ENCODE measurements at places on chromosomes 16 and 17. TPM values are rescaled to one million over a fixed set of nuclear protein-coding genes. Genes with fewer than 3 reads are reported as not detected.

- peak; percentile 38 for DNase-seq
Measured at GRCh38 chr16:69187446-69188235, 677 bp downstream of the SNTB2 start.

DNA sequence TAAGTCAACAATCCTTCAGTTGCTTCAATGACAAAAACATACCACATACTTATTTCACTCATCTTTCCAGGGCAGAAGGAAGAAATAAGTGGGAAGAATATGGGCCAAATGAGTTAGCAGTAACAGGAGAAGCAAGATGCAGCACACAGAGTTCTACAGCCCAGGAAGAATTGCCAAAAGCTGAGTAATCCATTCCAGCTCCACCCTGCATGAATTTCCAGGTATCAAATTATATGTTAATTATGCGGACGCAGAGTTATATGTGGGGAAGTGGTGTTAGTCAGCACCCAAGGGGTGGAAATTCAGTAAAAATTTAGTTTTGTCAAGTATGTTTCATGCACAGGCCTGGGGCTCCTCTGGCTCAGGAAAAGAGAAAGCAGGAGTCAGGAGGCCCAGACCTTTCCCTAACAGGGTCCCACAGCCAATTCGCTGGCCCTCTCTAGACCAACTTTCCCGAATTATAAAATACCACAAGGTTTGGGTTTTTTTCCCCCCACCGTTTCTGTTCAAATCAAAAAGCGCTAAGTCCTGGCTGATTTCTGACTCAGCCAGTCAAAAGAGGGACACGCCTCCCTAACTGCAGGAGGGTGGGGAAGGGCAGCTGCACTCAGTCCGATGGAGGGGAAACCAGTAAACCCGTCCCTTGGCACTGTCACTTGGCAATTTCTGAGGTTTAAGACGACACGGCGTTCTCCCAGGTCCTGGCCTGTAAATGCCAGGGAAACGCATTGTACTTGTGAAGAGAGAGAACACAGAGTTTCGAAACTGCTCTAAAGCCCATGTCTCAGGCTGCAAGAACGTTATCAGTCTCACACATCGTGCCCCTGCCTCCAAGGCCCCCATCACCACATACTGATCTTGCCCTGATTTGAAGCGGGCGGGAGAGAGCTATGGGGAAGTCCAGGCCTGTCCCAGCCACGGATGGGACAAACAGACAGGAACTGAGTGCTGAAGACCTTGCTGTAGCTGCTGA, 58.1 kb downstream of the ZFHX3 start:
- peak; percentile 33 for DNase-seq

DNA sequence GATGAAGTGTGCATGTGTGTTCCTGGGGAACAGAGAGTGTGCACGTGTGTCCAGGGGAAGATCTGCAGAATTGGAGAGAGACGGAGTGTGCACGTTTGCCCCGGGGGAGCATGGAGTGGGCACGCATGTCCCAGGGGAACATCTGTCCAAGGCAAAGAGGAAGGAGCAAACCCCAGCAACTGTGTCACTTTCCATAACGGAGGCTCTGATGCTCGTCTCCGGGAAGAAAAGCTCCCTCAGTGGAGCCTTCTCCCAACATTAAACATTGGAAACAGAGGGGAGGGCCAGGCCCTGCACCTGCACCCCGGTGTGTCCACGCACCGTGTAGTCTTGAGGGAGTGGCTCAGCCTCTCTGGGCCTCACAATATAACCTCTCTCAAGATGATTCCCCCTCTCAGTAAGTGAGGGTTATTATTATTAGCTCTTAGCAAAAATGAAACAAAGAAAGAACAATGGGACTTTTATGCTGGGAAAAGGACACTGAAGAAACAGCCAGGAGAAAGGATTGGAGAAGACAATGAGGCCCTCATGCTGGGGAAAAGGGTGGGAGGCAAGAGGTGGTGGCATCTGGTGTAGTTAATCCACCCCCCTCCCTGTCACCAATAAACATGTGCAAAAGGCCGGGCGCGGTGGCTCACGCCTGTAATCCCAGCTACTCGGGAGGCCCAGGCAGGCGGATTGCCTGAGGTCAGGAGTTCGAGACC, 7.6 kb downstream of the RAB40B start:
- no peak for DNase-seq

RNF222 gene
- not detected for polyA plus RNA-seq

RSKR gene
- 2.7 TPM for polyA plus RNA-seq

FBXO31 gene
- 33.4 TPM for polyA plus RNA-seq
